ENCODE measurements at places on chromosomes 12 and 14.

- DNase-seq: no peak
These were observed 18.6 kb downstream of the TPCN1 start for GRCh38 chr12:113239811-113240331.

DNA sequence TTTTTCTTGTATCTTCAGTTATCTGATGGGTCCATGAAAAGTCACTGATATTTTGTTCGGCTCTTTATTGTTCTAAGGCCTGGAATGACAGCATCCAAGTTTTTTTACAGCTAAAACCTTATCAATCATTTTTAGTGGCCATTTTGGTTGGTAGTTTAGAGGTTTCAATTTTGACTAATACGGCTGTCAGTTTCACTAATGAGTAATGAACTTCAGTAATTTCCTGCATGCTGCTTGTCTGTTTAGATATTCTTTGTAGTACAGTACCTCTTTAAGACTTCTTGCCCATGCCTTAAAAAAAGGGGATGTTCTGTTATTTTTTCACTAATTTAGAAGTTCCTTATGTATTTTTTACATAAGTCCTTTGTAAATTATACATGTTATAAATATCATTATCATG, 176.7 kb downstream of the LRFN5 start:
- DNase-seq: no peak

DNA sequence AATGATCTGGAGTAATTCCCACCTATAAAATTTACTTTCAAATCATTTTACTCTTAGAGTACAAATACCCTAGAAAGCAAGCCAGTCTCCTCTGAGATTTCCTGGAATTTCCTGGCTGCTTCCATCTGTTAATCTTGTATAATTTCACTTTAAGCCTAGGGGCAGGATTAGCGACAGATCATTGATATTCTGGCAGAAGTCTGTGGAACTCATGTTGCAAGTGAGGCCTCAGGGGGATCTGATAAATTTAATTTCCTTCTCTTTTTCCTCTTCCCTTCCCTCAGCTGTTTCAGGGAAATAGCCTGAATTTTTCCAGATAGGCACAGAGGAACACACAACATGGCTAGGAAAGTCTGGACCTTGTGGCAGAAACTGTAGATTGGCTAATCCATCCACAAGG, 5.9 kb upstream of the KRT6A start:
- no peak for DNase-seq

- no peak for DNase-seq
These were observed 37.0 kb downstream of the TRAFD1 start for GRCh38 chr12:112162241-112162790.

DNA sequence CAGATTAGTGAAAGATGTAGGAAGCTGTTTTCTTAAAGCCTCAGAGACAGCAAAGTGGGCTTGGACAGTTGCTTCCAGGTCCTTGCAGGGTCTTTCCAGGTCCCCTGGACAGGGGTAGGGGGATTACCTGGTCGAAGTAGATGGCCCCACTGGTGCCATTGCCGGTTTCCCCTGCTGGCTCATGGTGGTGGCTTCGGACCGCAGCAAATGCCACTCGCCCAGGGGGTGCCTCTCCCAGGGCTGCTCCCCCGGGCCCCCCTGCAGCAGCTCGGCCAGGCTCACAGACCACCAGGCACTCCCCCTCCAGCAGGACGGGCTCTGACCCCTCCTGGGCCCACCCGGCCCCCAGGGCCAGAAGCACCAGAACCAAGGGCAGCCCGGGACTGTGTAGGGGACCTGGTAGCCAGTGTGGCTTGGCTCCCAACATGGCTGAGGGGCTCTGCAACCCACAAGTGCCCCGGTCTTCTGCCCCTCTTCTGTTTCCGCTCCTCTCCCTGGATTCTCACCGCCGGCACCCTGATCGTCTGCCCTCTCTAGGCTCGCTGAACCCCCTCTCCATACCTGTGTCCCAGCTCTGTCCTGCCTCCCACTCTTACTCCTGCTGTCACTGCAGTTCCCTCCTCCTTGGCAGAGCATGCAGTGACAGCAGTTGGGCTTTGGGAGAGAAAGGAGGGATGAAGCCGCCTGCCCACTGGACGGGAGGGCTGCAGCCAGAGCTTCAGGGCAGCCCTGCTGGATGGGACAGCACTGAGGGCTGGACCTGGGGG, 657 bp downstream of the CBLN3 start:
- no peak for DNase-seq

GRCh38 chr14:87888136-87888999, 104.6 kb downstream of the GALC start:
- DNase-seq: no peak

DNA sequence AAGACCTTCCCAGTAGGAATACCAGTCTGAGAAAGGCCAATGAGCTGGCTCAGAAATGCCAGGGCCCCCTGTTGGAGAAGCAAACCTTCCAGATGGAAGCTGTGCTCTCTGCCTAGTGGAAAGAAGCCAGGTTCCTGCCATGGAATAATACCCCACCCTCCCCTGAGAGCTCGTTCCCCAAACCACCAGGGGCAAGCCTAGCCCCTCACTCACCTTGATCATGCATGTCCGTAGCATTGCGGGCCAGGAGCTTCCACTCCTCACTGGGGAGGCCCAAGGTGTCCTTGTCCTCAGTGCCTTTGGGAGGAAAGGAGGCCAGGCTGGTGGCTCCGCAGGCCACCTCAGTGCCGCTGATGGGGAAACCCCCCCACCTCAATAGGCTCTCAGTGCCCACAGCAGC, 20.1 kb downstream of the AHSA1 start:
- DNase-seq: no peak

DNA sequence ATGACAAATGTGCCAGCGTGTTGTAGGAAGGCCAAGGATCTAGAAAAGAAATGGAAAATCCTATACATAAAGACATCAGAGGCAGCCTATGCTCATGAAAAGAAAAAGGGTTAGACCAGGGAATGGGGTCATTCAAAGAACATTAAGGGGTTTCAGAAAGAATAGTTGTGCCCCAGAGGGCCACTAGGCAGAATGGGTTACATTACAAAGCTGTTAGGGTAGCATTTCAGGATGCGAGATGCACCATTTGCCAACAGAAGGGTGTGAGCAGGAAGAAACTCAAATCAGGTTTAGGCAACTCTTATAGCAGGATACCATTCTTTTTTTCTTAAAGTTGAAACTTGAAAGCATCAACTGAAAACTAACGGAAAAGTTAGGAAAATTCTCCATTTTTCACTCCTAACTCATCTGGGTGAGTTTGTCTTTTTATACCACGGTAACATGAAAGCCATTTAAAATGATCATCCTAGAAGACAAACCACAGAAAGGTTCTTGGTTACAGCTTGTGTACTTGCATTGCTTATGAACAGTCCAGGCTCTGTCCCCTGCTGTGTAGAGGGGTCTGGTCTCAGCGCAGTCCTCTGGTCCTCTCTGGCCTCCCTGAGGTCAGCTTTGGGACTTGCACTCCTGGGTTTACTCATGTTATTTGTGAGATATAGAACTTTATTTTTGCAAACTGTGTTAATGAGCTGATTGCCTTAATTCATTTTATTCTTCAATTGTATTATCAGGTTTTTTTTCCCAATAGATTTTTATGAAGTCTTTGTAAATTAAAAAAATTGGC, 209.1 kb downstream of the DACT1 start:
- DNase-seq: no peak

DNA sequence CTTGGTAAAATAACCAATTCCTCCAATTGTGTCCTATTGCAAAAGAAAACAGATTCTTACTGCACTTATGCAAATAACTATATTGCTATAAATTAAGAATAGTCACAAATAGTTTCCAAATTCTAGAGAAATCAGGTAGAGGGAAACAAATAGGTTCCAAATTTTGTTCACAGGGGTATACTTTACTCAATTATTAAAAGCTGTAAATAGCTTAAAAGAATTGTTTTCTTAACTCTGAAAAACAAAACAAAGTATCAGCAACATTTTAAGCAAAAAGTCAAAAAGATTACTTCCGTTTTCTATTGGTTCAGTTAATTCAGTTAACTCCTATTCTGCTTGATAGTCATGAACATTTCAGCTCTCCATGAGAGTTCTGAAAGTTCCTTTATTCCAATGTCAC, 85.6 kb upstream of the PPP4R3A start:
- DNase-seq: no peak

All from stimulated activated CD4-positive, alpha-beta T cell treated with anti-CD3 and anti-CD28 coated beads, Interleukin-15, amount 100 ng/mL, for 1 hour (primary cell).